ENCODE measurements at places on chromosomes 11 and 22.

DNA sequence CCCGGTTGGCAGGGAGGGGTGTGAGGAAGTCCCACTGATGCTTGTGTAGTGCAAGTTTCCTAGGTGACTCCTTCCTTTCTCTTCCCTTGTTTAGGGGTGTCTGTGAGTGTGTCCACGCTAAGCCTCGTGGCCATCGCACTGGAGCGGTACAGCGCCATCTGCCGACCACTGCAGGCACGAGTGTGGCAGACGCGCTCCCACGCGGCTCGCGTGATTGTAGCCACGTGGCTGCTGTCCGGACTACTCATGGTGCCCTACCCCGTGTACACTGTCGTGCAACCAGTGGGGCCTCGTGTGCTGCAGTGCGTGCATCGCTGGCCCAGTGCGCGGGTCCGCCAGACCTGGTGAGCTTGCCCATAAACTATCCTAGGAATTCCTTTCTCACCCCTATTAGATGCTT is 10.4 kb downstream of the CCKBR start:
- DNase-seq = no peak

GRCh38 chr11:72218251-72218745 is 1.7 kb downstream of the FOLR2 start:
- DNase-seq = no peak

DNA sequence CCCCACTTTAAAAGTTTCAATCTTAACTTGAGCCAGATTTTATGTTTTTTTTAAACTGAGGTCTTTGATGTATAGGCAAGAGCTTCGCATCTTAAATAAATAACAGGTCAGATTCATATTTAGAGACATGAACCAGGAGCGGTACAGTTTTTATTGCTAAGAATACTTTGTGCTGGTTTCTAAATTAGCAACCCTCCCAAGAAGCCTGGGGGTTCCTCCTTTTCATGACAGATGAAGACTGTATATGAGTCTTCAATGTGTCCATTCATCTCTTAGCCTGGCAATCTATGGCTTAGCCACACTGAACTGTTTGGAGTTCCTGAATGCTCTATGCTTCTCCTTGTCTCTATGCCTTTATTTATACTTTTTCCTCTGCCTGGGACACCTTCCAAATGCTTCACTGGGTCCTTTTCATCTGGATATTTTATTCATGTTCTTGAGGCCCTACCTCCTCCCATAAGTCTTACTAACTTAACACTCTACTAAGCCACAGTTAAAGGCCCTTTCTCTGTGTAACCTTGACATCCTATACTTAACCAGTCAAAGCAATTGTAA is 338.6 kb downstream of the INSC start:
- DNase-seq = no peak

DNA sequence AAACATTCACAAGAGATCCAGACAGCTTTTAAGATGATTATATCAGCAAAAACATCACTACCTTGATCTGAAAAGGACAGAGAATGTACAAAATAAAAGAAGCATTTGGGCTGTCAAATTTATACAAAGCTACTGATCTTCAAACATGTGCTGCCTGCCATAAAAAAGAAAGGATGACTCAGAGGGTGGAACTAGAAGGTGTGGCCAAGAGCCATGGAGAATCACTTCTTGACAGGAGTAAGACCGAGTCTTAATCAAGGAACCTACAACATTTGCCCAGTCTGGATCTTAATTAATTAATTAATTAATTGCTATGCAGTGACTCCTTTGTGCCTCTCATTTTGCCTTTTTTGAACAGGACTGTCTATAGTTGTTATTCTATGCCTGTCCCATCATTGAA is 33.2 kb downstream of the C11orf96 start:
- DNase-seq = no peak

DNA sequence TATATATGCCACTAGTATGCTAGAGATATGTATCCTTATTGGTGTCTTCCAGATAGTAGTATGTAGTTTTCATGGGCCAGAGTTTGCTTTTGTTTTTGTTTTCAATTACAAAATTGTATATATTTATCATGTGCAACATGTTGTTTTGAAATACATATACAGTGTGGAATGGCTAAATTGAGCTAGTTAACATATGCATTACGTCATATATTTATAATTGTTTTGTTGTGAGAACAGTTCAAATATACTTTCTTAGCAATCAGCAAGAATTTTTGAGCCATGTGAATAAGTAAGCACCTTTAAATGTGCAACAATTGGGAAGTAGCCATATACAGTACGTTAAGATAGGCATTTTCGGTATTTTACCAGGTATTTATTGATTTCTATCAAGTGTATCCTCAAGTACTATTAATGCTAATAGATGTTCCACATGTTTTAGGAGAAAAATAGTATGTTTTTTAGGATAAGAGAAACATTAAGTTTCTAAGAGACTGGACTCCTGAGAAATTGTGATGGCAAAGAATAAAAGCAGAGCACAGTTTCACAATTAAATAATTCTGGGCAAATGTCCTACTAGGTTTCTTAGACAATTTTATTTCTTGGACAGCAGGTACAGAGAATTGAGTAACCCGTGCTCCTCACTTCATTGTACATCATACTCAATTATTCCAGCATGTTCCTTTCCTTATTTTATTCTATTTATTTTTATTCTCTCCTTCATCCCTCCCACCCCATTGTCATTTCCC is 60.5 kb upstream of the SLC5A12 start:
- DNase-seq = no peak

GRCh38 chr11:67544616-67545242 is 21.5 kb upstream of the CABP2 start:
- no peak for DNase-seq

GRCh38 chr11:2196970-2197770 is 25.6 kb upstream of the TH start:
- peak; percentile 44 for DNase-seq

- DNase-seq = peak; percentile 89
These were observed at the start of gene DDX6 for GRCh38 chr11:118791111-118791960. Gene DDX6, minus strand, starts transcription at chr11:118791164. Its CDS starts 4,913 bp downstream, at chr11:118786251.

DNA sequence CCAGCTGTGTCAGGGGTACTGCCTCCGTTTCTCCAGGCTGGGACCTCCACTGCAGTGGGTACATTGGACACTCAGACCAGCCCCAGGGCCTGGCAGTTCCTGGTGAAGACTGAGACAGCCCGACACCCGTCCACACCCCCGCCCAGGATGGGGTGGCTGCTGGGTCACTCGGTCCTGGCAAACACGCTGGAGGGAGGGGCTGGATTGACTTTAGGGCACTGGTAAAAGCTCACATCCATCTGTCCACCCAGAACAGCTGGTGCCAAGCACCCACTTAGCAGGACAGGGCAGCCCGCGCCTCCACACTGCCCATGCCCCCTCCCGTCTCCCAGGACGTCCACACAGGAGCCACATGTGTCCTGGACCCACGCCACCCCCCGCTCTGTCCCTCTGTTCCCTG is 10.7 kb upstream of the TBX1 start:
- DNase-seq = no peak

GRCh38 chr11:1739576-1739975 is 10.8 kb downstream of the IFITM10 start:
- no peak for DNase-seq

GRCh38 chr22:36977947-36978660 is 41.1 kb downstream of the TST start:
- peak; percentile 84 for DNase-seq

GRCh38 chr11:12862696-12863469 is 146.2 kb upstream of the RASSF10 start:
- DNase-seq = peak; percentile 92

GRCh38 chr11:111733016-111733415 is 33.2 kb downstream of the PPP2R1B start:
- DNase-seq = peak; percentile 84

DNA sequence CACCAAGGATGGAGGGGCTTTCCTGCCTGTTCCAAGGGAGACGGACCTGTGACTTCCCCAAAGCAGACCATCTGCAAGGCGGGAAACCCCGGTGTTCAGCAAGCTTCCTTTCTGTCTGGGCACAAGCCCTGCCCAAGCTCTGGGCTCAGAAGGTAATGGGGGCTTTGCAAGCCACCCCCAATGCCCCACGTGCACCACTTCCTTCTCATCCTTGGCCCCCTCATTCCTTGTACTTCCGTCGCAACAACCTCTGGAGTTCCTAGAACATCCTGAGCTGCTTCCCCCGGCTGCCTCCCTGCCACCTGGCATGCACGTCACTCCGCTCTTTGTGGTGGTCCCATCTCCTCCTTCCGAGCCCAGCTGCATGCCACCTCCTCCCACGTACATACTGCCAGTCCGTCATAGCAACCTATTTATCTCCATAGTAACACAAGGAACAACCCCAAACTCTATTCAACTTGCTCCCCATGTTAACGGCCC is 3.9 kb downstream of the MYEOV start:
- DNase-seq = peak; percentile 44

GRCh38 chr11:61447601-61448551 is 18.0 kb downstream of the SDHAF2 start:
- DNase-seq = no peak

DNA sequence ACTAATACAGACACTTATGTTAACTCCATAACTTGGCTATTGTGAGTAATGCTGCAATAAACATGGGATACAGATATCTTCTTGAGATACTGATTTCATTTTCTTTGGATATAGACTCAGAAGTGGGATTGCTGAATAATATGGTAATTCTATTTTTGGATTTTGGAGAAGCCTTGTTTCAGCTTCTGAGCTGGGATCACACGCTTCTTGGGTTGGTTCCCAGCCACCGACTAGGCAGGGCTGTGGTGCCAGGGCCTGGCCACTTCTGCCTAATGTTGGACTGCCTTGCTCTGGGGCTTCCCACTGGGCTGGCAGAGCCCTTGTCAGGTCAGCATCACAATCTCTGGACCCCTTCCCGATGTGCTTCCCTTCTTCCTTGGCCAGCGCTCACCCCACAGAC is 14.0 kb upstream of the MCHR1 start:
- peak; percentile 43 for DNase-seq

DNA sequence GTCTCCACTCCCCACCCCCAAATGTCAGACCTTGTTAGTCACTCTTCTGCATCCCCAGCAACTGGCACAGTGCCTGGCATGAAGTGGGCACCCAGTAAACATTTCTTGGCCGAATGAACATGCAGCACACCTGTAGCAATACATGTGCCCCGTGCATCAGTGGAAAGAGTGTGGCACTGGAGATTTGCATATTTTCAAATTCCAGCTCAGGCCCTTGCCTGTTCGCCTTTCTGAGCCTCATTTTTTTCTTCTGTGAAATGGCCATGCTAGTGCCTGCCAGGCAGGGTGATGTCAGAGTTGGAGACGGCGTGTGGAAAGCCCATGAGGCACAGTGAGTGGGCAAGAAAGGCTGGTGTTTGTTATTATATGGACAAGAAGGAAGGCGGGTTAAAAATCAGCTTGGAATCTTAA is 38.7 kb downstream of the CD82 start:
- DNase-seq = no peak

GRCh38 chr11:12291313-12291712 is 86.1 kb upstream of the PARVA start:
- no peak for DNase-seq

DNA sequence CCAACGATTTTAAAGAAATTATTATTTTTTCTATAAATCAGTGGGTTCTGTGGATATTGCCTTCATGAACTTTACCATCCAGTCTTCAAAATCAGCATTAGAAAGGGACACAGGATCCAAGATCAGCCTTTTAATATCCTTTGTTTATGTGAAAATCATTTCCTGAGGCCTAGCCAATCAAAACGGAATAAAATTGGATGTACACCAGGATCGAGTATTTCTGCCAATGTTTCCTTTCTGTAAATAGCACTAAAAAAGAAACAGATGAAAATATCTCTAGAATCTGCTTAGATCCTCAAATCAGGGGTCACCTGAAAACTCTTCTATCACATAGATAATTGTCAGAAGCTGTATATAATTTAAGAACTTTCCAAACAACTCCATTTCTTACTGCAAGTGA is 1598.5 kb downstream of the LRRC4C start:
- no peak for DNase-seq

DNA sequence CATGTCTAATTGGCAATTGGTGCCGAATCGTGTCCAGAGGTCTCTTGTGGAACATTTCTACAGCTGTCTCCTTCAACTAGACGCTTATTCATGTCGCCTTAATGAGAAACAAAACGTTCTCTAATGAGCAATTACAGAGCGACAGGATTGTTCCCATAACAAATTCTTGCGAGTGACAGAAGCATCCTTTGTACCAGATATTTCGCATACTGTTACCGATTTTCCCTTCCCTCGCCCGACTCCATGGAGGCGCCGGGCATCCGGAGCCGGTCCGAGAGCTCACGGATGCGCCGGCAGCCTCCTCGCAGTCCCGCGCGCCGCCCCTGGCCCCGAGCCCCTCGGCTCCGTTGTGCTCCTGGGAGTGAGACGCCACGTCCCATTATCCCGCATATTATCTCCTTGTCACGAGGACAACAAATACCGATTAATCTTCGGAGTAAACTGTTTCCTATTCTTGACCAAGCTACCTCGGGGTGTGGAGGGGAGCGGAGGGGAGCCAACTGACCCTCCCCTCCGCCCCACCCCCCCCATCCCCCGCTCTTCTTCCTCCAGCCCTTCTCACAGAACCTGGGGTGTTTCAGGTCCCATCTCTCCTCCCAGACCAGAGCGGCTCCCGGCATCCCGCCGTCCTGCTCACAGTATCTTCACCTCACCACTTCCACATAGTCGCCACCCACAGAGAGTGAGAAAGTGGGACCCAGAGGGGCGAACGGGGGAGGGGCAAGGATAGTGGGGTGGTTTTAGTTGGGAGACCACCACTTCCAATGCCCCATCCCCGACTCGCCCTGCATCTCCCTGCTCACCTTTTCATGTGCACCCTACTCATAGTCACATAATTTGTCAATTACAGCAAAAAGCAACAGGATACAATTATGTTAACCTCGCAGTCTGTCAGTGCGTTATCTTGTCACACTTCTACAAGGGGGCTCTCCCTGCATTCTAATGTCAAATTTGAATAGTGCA is 11.4 kb downstream of the PAX6 start:
- no peak for DNase-seq

DNA sequence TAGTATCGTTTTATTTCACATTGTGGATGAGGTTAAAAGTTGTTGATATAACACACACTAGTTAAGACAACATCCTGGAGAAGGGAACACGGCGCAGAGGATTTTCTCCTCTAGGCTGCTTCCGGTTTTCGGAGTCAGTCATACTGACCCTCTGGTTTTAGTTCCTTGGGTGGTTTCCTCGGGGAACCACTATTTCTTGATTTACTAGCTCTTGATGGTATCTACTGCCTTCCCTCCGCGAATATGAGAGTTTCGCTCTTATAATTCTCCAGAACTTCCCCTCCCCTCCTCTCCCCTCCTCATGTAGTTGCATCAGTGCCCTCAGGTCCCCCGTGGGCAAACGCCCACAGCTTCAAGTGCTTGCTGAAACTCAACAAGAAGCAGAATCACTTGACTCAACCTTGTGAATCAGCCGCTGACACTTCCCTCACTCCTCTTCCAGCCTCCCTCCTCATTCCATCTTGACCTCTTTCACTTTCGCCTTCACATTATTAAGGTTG is 15.9 kb upstream of the APOBEC3A start:
- no peak for DNase-seq

DNA sequence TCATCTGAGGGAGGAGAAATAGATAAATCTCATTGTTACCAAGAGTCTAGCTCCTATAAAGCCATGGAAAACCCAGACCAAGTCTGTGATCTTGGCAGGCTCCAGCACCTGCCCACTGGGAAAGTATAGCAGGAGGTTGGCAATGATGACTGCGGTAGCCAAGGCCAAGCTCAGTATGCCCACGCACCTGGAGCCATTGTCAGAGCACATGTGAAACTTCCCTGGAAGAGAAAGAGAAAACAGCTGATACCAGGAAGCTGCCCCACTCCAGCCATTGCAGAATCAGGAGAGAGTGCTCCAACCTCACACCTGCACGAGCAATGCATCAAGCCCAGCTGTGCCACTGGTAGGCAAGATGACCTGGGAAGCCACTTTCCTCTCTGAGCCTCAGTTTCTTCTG is 62.2 kb upstream of the HEPHL1 start:
- no peak for DNase-seq

Measured in fibroblast of skin of abdomen (primary cell).